NCI-H1092 treated with DMSO at 0.1 percent for 48 hours (cell line): ENCODE measurements at places on chromosomes 2 and 18.
A peak's percentile ranks its signal among the peaks of the same experiment; 100 is the strongest.

- no peak for DNase-seq
Observed at GRCh38 chr2:19812166-19812565, 89.6 kb downstream of the TTC32 start.

- no peak for DNase-seq
Observed at GRCh38 chr2:28606986-28607441, 111.2 kb downstream of the PLB1 start.

- no peak for DNase-seq
Observed at GRCh38 chr2:28896906-28897305, 2.4 kb downstream of the WDR43 start.

- no peak for DNase-seq
Observed at GRCh38 chr2:190540048-190540447, 5.5 kb upstream of the NEMP2 start.

GRCh38 chr18:63422864-63423304 is 608 bp upstream of the VPS4B start:
- no peak for DNase-seq

DNA sequence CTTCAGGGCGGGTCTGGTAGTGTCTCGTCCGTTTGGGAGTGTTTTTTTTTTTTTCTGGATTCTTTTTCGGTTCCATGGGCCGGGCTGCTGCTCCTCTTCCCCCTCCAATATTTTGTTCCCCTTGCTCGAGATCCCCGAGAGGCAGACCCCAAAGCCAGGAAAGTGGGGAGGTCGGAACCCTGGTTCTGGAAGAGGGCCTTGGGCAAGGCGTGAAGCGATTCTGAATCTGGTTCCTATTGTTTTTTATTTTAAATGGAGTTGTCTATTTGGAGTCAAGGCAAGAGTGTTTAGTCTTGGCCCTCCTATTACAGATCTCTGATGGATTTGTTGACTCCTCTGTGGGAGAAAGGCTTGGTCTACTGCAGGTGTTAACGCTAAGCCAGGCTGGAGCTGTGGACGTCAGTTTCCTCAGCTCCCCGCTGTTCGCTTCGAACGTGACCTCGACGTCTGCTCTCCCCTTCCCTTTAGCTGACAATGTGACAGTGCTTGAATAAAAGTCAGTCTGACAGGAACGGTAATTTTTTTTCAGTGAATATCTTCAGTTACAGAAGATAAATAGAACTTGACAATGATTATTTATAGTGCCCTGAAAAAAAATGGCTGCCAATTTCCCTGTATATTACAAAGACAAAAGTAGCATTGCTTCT is 683 bp upstream of the DNAJC27 start:
- peak; percentile 74 for DNase-seq

- DNase-seq, result no peak
Observed at GRCh38 chr2:228283491-228284171, 102.1 kb upstream of the SPHKAP start.
